ENCODE measurements at places on chromosomes 4 and X.

- DNase-seq: no peak
These were observed 58.5 kb upstream of the AP1S2 start for GRCh38 chrX:15913146-15913545.

DNA sequence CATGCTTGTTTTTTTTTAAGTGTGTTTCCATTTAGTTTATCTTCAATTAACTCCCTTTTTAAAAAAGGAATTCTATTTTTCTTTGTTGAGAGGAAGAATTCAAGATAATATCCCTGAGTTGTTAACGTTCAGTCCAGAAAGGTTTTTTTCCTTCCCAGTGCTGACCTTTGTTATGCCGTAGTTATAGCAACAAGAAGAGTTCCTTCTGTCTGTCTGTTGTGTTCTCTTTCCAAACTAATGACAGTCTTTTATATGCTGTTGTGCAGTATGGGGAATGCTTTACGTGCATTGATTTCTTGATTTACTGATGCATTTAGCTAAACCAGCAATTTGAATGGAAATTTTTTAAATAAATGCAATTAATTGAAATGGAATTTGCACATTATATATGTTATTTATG lies 6.6 kb upstream of the CXXC4 start:
- DNase-seq: no peak

DNA sequence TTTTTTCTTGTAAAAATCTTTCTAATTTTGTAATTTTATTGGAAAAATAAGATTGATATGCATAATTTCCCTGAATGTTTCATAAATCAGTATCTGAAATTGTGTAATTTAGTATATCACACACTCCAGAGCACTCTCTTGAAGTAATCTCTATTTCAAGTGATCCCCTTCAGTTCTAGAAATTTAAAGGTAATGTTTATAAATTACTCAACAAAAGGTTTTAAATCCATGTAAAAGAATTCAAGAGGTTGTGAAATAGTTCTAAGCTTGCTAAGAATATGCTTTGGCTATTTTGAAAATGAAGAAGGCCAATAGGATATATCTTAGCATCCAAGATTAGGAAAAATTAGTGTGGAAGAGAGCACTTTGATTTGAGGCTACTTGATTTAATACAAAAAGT lies 28.2 kb downstream of the SMARCAD1 start:
- DNase-seq: no peak

DNA sequence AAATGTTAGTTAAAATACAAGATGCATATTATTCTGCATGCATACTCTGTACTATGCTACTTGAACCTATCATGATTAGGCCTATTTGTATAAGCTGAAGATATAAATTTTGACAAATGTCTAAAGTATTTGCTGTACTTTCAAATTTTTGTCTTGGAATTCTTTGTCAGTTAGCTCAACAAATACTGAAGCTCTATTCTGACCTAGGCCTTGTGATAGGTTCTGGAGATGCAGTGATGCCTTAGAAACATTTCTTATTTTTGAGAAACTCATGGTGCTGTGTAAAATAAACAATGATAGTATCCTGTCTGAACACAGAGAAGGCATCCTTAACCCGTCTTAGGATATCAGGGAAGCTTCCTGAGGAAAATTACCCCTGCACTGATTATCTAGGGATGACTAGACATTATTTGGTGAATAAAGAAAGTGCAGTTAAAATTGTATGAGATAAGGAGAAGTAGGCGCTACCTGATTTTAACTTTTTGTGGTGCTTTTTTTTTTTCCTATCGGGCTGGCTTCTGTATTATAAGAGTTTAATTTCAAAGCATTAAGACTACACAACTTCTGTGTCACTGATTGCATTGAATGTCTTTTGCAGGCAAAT lies 43.4 kb downstream of the MOB1B start:
- no peak for DNase-seq

- DNase-seq: no peak
These were observed 90.4 kb upstream of the EOLA2 start for GRCh38 chrX:150028692-150029091.

DNA sequence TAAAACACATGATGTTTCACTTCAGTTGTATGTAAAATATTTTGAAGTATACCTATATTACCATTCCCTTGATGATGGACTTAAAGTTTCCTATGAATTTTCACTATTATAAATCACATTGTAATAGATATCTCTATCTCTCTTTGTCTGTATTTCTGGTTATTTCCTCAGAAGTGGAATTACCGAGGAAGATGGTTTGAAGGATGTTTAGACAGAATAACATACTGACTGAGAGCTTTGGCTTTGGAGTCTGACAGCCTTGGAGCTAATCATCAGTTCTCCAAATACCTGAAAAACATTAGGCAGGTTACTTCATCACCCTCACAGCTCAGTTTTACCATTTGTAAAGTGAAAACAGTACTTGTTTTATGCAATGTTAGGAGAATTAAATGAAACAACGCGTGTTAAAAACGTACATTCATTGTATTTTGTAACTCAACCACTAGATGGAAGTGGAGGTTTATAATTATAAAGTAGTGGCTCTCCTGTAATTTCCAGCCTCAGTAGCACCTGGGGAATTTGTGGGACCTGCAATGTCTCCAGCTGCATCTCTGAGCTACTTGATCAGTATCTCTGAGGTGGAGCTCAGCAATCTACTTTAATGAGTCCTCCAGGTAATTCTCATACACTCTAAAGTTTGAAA lies 14.3 kb downstream of the JCHAIN start:
- no peak for DNase-seq

DNA sequence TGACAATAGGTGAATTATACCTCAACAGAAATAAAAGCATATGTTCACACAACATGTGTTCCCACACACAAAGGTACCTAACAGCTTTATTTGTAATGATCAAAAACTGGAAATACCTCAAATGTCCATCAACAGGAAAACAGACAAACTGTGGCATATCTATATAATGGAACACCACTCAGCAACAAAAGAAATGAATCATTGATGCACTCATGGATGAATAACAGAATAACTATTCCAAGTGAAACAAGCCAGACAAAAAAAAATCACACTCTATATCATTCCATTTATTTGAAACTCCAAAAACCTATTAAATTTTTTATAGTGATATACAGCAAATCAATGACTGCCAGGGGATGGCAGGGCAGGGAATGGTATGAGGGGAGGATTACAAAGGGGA lies 148.1 kb downstream of the PLS3 start:
- no peak for DNase-seq

DNA sequence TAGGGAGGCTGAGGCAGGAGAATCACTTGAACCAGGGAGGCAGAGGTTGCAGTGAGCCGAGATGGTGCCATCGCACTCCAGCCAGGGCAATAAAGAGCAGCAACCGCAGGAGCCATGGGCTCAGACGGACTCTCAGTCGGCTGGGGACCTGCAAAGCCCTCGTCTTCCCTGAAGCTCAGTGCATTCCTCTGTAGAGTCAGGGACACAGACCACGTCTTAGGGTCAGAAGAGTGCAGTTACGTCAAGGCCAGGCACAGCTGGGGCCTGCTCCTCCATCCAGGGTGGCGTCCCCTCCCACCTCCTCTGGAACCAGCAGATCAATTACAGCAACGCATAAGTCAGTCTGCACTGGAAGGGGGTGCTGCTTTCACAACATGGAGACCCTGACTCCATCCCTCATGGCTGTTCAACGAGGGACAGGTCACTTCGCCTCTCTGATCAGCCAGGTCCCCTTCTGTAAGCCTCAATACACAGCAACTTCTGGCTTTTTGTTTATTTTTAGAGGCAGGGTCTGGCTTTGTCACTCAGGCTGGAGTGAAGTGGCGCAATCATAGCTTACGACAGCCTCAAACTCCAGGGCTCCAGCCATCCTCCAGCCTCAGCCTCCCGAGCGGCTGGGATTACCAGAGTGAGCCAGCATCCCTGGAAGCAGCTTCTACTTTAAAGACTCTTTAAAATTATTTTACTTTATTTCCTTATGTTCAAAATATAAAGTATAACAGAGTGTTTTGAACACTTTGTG lies 76.4 kb downstream of the ZFYVE28 start:
- DNase-seq: no peak

DNA sequence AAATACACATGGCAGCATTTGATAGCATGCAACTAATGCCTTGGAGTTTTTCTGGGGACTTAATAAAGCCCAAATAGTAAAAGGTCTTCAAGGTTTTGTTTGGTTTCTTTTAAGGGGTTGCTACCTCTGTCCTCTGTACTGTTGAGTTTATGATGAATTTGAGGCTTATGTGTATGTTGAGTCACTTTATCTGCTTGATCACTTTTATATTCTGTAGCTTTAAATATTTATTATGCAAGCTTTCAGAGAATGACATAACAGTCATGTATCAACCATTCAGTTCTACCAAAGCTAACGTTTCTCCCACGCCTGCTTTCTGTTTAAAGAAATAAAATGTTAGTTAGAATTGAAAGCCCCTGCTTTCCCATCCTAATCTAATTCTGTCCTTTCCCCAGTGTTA lies 122.2 kb downstream of the NHS start:
- DNase-seq: no peak

GRCh38 chr4:17358241-17358640 lies 153.6 kb downstream of the QDPR start:
- DNase-seq: peak; percentile 15

DNA sequence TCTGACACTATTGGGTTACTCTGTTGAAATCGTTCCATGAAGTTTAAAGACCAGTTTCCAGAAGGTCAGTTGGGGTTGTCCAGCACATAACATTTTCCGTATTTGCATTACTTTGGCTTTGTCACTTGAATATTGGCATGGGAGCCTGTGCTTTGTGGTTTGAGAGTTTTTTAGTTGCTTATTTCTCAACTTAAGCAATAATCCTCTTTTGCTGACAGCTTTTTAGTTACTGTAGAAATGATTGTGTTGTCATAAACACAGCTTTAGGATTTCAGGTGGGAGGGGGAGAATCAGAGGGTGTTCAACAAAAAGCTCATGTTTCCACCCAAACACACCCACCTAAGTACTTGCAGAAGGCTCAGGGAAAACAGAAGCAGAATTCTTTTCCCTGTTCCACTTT lies 210.7 kb upstream of the TLL1 start:
- no peak for DNase-seq

GRCh38 chr4:37799941-37800554 lies 26.4 kb upstream of the PGM2 start:
- no peak for DNase-seq

- DNase-seq: no peak
These were observed 36.5 kb downstream of the WDR1 start for GRCh38 chr4:10079912-10080588.

- no peak for DNase-seq
These were observed 40.2 kb downstream of the ADH7 start for GRCh38 chr4:99394896-99395295.

- DNase-seq: no peak
These were observed 83.5 kb upstream of the INTU start for GRCh38 chr4:127548990-127549925.

- no peak for DNase-seq
These were observed 519.2 kb downstream of the PCDH10 start for GRCh38 chr4:133668061-133668851.

- no peak for DNase-seq
These were observed 326.4 kb downstream of the EVC2 start for GRCh38 chr4:5381961-5382441.

- peak; percentile 32 for DNase-seq
These were observed 1165.0 kb upstream of the TENM3 start for GRCh38 chr4:181078196-181078595.

GRCh38 chr4:73709451-73710033 lies 30.8 kb upstream of the CXCL8 start:
- DNase-seq: no peak

- DNase-seq: no peak
These were observed 44.5 kb upstream of the TBC1D9 start for GRCh38 chr4:140800666-140801065.

GRCh38 chr4:131499141-131499873 lies 1649.8 kb upstream of the PCDH10 start:
- DNase-seq: no peak

GRCh38 chrX:141832247-141832646 lies 5.9 kb upstream of the MAGEC3 start:
- no peak for DNase-seq

DNA sequence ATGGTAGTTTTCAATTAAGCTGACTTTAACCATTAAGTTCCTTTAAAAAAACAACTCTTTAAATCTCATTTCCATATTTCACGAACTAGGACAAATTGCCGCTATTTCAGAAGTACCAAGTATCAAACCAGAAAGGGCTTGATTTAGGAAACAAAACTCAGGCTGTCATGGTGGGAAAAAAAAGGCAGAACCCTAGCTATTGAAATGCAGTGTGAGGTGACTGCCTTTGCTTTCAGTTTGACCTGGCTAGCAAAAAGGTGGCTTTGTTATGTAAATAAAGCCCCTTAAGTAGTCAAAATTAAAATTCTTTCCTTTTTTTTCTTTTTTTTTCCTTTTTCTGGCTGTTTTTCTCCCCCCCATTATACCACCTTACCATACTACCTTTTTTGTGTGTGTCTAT lies 40.6 kb upstream of the CYP2U1 start:
- no peak for DNase-seq

DNA sequence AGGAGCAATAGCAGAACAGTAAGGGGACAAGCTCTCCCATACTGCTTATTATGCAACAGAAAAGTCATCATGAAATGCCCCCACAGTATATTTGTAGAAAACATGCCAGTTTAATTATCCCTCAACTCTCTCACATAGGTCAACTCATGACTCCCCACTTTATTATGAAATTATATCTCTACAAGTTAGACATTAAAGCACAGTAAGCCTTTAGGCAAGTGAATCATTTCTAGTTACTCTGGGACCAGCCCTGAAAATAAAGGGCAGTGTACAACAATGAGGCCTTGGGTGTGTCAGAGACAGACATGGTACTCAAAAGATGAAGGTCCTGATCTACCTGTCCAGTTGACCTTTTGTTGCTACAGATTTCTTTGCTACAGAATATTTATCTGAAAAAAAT lies 191.9 kb downstream of the FBXW7 start:
- no peak for DNase-seq

DNA sequence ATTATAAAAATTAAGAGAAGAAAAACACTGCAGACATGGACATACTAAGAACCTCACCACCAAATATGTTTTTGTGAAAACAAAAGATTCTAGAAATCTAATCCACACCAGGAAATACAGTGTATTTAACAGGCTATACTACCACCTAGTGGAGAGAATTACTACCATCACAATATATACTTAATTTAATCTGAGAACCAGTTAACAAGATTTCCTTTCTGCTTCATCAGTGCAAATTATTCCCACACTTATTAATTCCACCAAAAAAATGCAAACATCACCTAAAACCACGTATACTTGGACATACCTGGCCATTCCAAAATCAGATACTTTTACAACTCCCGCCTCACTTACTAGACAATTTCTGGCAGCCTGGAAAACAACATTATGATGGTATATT lies 7.0 kb upstream of the TXK start:
- peak; percentile 25 for DNase-seq

DNA sequence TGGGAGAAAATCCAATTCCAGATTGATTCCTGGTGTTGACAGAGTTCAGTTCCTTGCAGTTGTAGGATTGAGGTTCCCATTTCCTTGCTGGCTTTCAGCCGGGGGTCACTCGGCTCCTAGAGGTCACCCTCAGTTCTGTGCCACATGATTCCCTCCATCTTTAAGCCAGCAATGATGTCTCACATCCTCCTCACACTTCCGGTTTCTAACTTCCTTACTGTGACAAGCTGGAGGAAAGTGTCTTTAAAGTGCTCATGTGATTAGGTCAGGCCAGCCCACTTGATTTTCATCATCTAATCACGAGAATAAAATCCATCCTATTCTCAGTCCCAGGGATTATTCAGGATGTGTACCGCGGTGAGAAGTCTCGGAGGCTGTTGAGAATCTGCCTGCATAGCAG lies 19.4 kb upstream of the SMIM31 start:
- no peak for DNase-seq
